ENCODE measurements at places on chromosomes 1 and 21. TPM values are rescaled to one million over a fixed set of nuclear protein-coding genes. Genes with fewer than 3 reads are reported as not detected.
A peak's percentile ranks its signal among the peaks of the same experiment; 100 is the strongest.

NBPF19 gene
- total RNA-seq = 7.7 TPM

FCER1A gene
- total RNA-seq = not detected

COL6A1 gene
- total RNA-seq = 1,783 TPM

BARHL2 gene
- total RNA-seq = not detected

OSCP1 gene
- 6.6 TPM for total RNA-seq

FAM177B gene
- total RNA-seq = not detected

DNA sequence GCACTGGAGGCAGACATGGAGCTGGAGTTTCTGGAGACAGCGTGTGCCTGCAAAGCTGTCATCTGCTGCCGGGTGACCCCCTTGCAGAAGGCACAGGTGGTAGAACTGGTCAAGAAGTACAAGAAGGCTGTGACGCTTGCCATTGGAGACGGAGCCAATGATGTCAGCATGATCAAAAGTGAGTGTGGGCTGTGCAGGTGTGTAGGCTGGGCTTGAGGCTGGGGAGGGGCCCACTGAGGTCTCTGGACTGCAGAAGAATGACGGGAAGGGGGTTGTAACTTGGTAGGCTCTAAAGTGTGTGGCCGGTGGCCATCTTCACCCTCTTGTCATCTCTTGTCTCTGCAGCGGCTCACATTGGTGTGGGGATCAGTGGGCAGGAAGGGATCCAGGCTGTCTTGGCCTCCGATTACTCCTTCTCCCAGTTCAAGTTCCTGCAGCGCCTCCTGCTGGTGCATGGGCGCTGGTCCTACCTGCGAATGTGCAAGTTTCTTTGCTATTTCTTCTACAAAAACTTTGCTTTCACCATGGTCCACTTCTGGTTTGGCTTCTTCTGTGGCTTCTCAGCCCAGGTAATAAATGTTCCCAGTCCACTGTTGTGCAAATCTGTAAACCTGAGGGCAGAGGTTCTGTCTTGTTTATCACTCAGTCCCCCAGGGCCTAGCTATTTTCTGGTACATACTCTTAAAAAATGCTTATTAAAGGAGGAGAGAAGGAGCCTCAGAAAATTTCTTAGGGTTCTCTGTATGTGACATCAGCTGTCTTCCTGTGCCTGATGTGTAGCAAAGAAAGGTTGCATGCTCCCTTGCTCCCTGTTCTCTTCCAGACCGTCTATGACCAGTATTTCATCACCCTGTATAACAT, 19.9 kb downstream of the ATP8B2 start:
- peak; percentile 71 for DNase-seq

DNA sequence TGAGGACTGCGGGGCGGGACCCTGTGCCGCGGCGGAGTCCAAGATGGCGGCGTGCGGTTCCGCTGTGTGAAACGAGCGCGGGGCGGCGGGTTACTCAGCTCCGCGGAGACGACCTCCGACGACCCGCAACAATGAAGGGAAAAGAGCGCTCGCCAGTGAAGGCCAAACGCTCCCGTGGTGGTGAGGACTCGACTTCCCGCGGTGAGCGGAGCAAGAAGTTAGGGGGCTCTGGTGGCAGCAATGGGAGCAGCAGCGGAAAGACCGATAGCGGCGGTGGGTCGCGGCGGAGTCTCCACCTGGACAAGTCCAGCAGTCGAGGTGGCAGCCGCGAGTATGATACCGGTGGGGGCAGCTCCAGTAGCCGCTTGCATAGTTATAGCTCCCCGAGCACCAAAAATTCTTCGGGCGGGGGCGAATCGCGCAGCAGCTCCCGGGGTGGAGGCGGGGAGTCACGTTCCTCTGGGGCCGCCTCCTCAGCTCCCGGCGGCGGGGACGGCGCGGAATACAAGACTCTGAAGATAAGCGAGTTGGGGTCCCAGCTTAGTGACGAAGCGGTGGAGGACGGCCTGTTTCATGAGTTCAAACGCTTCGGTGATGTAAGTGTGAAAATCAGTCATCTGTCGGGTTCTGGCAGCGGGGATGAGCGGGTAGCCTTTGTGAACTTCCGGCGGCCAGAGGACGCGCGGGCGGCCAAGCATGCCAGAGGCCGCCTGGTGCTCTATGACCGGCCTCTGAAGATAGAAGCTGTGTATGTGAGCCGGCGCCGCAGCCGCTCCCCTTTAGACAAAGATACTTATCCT, 430 bp downstream of the RBM15 start:
- peak; percentile 79 for DNase-seq

GRCh38 chr1:66262208-66262963, 271.6 kb upstream of the SGIP1 start:
- DNase-seq = peak; percentile 93

- DNase-seq = peak; percentile 49
Measured at GRCh38 chr1:3564921-3565831, 46.1 kb downstream of the MEGF6 start.

- peak; percentile 49 for DNase-seq
Measured at GRCh38 chr1:205344066-205344928, 12.4 kb downstream of the KLHDC8A start.

DNA sequence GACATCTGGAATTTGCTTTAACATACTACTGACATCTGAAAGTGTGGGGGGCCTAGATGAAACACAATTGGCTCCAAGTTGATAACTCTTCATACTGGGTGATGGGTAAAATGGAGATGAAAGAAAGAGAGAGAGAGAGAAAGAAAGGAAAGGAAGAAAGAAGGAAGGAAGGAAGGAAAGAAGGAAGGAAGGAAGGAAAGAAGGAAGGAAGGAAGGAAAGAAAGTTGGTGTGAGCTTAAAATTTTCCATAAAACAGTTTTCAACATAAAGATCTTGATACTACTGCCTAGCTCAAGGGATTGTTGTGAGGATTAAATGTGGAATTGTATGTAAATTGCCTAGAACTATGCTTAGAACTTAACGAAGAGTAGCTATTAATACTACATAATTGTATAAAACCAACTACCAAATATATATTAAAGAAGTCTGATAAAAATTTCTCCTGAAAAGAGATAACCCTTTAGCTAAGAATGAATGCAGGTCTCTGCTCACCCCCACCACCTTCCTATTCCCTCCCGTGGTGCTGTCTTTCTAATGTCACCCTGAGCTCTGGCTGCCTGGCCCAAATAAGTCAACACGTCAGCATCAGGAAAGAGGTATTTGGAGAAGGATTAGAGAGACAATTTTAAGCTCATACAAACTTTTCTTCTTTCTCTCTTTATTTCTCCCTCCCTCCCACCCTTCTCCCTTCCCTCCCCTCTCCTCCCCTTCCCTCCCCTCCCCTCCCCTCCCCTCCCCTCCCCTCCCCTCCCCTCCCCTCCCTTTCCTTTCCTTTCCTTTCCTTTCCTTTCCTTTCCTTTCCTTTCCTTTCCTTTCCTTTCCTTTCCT, 89.3 kb upstream of the SGIP1 start:
- DNase-seq = no peak

DNA sequence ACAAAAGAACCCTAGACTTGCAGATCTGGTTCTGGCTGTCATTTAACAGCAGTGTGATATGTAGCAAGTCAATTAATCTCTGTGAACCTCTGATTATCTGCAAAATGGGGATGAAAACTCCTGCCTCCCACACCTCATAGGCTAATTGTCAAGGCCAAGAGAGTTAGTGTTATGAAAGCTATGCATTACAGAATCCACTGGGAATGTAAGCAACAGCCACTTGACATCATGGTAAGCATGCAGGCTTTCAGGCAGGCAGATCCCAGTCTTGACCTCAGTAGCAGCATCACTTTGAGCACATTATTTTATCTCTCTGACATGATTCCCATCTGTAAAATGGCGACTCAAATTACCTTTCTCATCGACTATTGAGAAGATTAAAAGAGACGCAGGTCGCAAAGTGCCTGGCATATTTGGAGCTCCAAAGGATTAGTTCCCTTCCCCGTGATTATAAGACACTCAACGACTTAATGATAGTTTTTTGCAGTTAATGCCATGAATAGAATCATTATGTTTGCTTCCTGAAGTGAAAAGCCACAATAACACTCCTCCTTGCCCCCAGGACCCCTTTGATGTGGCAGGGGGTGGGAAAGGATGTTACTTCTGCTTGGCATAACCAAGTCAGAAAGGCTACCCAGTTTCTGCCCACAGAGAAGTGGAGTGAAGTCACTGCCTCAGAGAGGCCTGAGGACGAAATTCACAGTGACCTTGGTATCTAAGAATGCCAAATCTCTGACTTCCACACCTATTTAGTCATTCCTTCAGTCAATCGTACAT, 273.0 kb upstream of the NFIA start:
- DNase-seq = no peak

- DNase-seq = no peak
Measured at GRCh38 chr1:190168116-190168892, 309.4 kb downstream of the BRINP3 start.

DNA sequence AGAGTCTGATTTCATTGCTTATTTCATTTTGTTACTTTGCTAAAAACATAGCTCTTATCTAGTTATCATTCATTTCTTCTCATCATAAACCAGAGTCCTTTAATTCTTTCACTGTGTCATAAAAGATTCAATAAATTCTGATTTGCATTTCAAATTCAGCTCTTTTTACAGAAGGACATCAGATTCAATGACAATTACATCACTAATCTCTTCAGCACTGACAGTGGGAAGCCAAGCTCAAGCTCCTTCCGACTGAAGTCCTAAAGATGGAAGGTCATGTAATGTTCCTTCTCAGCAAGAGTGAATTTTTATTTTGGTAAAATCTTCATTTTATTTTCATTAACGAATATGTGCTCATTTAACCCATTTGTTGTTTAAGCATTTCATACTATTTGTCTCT, 530.7 kb upstream of the ADGRL2 start:
- no peak for DNase-seq

DNA sequence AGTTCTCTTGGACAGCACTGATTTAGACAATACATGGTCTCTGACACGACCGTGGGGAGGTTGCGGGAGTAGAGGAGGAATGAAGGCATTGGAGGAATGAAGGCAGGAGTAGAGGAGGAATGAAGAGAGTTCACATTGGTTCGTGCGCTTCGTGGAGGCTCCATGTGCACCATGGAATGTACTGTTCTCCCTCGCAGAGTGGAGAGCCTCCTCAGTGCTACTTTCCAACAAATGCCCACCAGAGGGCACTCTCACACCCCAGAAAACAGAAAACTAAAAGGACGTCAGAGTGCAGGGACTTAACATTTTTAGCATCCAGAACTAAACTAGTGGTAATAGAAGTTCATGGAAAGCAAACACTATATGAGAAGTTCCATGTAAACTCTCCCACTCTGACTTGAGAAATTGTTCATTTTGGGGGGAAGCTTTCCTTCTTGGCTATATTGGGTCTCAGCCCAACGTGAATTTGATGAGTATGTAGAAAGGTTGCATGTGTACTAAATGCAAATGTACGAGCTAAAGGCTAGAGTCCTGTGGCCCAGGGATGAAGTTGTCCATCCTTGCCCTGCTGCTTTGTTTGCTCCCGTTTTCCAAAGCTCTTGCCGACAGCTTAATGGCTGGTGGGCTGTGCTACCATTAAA, 211.6 kb downstream of the LMX1A start:
- DNase-seq = peak; percentile 69

DNA sequence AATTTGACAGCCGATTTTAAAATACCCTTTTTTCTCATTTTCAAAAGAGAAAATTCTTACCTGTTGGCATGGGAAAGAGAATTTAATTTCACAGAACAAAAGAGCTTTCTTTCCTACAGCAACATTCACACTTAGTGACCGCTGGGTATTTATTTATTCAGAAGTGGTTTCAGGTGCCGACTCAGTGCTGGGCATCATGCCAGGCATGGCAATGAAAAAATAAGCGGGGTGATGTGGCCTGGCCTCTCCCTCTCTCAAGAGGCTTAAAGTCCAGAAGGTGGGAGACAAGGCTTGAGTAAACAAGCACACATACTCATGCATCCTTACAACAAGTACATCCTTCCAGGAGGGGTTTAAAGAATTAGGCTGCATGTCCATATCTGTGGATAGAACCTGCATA, 4.1 kb upstream of the PCP4 start:
- DNase-seq = no peak

GRCh38 chr1:60078182-60078581, 4.6 kb upstream of the C1orf87 start:
- peak; percentile 38 for DNase-seq

DNA sequence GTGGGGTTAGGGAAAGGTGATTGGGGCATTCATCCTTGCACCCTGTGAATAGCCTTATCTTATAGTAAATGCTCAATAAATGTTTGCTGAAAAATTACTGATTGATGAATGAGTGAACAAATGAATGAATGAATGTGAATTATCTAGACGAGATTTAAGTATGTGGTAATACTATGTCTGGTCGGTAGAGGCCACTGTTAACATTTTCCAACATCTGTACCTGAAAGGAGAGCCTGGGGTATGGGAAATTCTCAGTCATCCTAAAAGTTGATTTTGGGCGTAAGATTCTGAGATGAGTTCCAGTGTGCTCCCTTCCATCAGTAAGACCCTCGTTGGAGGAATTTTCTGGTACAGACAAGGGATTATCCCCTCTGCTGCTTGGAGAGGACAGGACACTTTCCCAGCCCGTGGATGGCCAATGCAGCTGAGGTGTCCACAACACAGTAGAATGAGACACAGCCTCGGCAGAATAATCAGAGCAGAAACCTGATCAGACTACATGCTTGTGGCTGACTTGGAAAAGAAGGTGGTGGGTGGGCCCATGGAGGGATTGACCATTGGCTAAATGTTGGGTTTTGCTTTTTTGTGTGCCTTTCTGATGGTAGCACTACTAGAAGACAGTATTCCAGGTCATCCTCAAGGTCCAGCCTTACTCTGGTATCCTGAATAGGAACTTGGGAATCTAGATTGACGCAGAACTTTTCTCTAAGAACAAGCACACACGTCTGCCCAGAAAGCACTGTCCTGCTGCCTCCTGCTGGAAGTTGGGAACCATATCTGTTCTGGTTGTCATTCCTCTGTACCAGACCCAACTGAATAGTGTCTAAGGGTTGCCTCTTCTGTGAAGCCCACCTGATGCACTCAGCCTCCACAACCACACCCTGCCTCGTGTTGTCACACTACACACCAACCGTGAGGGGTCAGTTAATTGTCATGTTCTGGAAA, 262.0 kb downstream of the TNR start:
- peak; percentile 30 for DNase-seq

DNA sequence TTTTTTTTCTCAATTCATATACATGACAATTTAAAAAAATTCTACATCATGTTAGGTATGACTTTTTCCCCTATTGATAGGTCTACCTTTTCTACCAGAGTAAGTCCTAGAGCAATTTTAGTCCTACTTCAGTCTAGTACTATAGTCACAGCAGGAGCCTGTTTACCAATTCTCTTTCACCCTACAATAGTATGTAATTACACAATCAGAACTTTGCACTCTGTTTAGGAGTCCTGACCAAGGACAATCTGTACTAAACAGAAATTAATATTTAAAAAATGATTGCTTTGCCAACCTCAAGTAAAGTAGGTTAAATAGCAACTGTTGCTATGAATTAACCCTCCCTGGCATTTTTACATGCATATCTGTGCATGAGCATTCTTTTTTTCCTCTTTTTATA, 810 bp upstream of the CYP4A11 start:
- no peak for DNase-seq

DNA sequence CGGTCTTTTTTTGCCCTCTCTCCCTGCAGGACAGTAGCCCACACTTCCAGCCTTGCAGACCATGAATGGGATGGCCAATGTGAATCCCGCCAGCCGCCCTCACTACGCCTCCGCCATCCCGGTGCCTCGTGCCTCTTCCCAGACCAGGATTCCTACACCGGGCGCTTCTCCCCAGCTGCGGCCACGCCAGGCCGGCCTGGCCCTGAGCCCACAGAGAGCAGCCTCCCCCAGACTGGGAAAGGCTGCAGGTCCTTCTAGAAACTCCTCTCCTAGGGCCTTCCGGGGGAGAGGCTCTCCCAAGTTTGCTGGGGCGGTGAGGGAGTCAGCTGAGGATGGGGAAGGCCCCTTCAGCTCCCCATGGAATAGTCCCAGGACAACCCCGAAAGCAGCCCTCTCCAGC, 83.9 kb downstream of the NAV1 start:
- DNase-seq = no peak

GRCh38 chr1:77900687-77901293, 12.4 kb downstream of the NEXN start:
- peak; percentile 60 for DNase-seq

Measured in GM23248 (cell line).